ENCODE measurements at places on chromosomes 13 and 19.

- no peak for DNase-seq
These were observed 310.0 kb upstream of the TSHZ3 start for GRCh38 chr19:31658993-31659896.

- DNase-seq, result peak; percentile 76
These were observed 13.6 kb upstream of the IFT88 start for GRCh38 chr13:20553311-20553710.

DNA sequence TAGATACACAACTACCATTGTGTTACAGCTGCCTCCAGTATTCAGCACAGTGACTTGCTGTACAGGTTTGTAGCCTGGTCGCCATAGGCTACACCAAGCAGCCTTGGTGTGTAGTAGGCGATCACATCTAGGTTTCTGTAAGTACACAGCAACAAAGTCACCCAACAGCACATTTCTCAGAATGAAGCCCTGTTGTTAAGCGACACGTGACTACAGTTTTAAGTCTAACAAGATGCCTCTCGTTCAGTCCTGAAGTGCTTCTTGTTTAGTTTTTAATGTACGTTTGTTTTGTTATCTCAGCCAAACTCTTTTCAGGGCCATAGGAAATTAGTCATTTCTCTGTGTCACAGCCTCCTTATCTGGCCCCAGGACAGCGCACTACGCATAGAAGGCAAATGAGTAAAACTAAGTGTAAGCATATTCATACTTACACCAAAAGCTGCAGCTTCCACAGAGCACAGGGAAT lies 50.0 kb upstream of the GPR183 start:
- DNase-seq, result no peak

- peak; percentile 77 for DNase-seq
These were observed 759 bp downstream of the ZMYM2 start for GRCh38 chr13:19959141-19959830.

DNA sequence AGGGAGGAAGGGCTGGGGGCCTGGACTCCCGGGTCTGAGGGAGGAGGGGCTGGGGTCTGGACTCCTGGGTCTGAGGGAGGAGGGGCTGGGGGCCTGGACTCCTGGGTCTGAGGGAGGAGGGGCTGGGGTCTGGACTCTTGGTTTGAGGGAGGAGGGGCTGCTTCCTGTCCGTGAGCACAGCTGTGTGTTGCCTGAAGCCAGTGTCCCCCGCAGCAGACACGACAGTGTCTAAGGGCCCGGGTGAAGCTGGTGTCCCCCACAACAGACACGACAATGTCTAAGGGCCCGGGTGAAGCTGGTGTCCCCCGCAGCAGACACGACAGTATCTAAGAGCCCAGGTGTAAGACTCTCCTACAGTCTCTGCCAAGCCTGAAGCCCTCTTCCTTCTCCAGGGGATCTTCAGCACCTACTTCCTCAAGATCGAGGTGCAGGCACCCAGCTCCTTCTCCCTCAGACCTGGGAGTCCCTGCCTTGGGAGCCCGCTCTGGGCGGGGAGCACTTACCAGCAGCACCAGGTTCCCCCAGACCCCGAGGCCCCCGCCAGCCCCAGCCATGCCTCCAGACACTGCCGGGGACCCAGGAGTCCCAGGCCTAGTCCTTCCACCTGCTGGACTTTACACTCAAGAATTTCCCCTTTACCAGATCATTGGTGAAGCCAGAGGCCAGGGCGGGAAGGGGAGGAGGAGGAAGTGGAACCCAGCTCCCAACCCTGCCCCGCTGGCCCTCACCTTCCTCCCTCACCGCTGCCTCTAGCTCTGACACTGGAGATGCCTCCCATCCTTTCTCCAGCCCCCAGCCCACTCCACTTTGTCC lies at the start of gene PTPRH:
Gene PTPRH, minus strand, starts transcription at position 622 of the 813 bp plus-strand sequence. Its CDS starts 68 bp downstream, at position 554.
- DNase-seq, result no peak

DNA sequence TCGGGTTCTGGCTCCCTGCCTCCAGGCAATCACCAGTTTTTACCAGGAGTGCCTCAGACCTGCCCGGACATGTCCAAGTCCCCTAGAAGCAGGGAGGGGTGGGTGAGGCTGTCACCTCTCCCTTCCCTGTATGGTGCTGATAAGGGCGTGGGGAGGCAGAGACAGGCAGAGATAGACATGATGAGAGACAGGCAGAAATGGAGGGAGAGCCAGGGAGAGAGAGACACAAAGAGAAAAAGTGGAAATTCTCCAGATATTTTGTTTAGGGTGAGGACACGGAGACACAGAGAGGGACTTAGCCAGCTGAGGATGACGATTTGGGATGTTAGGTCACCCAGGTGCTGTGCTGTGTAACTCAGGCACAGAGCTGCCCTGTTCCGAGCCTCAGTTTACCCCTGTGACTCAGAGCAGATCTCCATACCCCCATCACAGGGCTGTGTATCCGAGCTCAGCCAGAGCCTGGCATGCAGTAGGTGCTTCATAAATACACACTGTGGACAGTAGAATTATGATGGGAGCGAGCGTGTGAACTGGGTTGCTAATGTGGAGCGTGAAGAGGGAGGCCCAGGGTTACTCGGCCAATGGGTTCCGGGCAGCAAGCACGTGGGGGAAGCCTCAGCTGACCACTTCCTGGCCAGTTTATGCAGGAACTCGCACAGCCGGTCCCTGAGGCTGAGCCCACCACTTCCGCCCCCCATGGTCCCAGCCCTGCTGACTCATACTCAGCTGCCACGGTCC lies 11.9 kb upstream of the GDF15 start:
- DNase-seq, result peak; percentile 99
